ENCODE measurements at places on chromosomes 1 and 21.

- DNase-seq, result no peak
Observed at GRCh38 chr1:7299994-7300393, 471.1 kb upstream of the VAMP3 start.

- no peak for DNase-seq
Observed at GRCh38 chr1:164668491-164669400, 109.8 kb downstream of the PBX1 start.

DNA sequence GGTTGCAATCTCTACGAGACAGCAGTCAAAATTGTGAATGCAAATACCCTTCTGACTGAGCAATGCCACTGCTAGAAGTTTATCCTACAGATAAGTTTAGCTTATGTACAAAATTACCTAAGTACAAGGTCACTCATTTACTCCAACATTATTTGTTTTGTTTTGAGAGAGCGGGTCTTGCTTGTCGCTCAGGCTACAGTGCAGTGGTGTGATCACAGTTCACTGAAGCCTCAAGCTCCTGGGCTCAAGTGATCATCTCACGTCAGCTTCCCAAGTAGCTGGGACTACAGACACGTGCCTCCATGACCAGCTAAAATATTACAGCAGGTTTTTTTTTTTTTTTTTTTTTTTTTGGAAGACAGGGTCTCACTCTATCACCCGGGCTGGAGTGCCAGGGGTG, 15.4 kb downstream of the RBM34 start:
- DNase-seq, result no peak

GRCh38 chr1:202834771-202835547, 24.2 kb downstream of the PCAT6 start:
- DNase-seq, result no peak

DNA sequence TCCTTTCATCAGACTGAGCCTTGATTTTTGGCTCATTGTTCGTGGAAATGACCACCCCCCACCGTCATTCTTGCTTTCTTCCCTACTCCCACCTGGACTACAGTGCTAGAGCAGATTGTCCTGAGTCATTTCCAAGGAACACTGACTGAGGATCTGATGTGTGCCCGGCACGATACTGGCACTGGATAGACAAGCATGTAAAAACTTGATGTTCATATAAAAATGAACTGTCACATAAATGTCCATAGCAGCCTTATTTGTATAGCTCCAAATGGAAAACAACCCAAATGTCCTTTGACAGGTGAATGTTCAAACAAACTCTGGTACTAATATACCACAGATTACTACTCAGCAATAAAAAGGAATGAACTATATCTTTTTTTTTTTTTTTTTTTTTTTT, 18.6 kb upstream of the SLC45A3 start:
- DNase-seq, result no peak

DNA sequence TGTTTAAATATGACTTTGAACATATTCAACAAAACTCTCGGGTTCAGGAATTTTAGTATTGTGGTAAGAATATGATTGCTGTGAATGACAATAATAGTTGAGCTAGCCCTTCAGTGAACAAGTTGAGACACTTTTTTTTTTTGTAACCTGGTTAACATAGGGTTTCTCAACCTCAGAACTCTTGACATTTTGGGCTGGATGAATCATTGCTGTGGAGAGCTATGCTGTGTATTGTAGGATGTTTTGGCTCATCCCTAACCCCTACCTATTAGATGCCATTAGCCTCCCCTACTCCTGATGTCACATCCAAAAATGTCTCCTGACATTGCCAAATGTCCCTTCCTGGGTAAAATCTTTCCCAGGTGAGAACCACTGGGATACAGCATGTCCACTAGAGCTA, 113.7 kb downstream of the RUNX1 start:
- no peak for DNase-seq

Data from NCI-H146 (cell line).